ENCODE measurements at places on chromosomes 6 and 20.

DNA sequence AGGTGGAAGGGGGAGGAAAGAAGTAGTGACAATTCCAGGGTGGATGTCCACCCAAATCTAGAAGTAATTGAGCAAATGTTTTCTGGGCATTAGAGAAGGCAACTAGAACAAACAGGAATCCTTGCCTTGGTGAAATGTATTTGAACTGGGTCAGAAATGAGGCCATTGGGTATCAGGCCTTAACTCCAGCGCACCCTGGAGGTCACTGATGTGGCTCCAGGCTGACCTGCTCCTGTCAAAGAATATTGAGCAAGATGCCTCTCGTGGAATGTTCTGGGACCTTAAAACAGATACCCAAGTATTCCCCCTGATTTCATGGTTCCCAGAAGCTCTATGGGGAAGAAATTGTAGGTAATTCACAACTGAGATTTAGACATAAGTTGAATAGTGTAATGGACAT, 6.9 kb downstream of the HLA-DPB1 start:
- DNase-seq = no peak

- DNase-seq = no peak
Measured at GRCh38 chr6:18161431-18161830, 6.2 kb downstream of the KDM1B start.

GRCh38 chr20:14333721-14334120, 3.7 kb downstream of the FLRT3 start:
- DNase-seq = no peak

GRCh38 chr6:125904871-125905270, 51.7 kb upstream of the HINT3 start:
- DNase-seq = peak; percentile 99

GRCh38 chr6:166515072-166515810, 71.2 kb downstream of the RAMACL start:
- peak; percentile 80 for DNase-seq

DNA sequence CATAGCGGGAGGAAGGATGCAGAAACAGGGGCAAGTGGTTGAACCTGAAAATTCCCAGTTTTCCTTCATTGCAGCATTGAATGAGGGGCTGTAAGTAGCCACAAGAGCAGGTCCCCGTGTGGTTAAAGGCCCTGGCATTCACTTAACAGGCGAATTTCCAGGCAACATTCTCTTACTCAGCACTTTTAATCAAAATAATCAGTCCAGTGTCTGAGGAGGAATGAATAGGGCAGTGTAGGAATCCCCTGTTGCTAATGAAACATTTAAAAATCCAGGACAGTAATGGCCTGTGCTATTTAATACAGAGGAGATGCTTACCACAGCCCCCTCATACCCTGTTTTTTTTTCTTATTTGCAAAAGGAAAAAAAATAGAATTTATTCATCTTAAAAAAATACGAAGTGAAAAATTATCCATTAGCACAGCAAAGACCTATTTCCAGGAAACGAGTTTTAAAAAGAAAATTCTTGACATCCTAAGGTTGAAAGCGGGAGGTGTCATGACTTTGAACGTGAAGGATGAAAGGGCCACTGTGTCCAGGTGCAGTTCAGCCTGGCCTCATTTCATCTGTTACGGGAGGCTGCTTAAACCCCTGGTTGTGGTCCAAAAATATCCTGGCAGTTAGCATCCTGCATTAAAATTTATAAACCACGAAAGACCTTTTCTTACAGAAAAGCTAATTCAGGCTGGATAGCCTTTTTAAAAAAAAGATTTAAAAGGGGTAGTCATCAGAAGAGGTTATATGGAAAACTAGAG, 20.2 kb downstream of the MYLK4 start:
- DNase-seq = no peak

DNA sequence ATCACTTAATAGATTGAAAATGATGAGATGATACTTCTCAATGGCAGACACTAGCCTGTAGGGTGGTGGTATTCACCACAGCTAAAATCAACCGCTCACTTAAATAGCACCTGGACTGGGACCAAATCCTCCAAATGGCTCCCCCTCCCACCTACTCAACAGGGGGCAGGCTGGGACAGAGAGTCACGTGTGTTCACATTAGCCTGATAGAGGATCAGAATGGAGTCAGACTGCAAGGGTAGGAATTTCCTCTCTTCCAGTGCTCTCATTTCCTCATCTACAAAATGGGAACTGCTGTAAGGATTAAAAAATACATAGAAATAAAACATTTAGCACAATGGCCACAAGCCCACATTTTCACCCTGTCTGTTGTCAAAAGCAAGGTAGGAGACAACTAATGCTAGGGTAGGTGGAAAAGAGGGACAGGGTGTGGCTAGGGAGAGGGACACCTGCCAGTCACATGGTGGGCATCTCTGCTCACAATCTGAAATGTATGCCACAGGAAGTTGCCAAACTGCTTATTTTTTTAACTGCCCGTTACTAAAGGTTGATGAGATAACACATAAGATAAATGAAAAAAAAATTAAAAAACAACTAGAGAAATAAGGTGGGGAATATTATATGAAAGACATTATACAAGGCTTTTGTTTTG, 55.3 kb downstream of the BACH2 start:
- no peak for DNase-seq

DNA sequence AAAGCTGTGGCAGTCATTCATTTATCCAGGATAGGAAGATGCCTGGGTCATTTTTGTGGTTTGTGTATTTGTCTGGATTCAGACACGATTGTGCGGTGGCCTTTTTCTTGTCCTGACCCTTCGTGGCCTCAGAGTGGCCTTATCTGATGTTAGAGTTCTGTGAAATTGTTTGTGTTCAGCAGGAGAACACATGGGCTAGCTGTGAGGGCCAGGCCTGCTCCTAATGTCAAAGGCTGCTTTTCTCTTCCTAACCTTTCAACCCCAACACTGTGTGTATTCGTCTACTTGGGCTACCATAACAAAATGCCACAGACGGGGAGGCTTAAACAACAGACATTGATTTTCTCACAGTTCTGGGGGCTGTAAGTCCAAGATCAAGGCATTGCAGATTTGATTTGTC, 321.8 kb downstream of the CD83 start:
- no peak for DNase-seq

DNA sequence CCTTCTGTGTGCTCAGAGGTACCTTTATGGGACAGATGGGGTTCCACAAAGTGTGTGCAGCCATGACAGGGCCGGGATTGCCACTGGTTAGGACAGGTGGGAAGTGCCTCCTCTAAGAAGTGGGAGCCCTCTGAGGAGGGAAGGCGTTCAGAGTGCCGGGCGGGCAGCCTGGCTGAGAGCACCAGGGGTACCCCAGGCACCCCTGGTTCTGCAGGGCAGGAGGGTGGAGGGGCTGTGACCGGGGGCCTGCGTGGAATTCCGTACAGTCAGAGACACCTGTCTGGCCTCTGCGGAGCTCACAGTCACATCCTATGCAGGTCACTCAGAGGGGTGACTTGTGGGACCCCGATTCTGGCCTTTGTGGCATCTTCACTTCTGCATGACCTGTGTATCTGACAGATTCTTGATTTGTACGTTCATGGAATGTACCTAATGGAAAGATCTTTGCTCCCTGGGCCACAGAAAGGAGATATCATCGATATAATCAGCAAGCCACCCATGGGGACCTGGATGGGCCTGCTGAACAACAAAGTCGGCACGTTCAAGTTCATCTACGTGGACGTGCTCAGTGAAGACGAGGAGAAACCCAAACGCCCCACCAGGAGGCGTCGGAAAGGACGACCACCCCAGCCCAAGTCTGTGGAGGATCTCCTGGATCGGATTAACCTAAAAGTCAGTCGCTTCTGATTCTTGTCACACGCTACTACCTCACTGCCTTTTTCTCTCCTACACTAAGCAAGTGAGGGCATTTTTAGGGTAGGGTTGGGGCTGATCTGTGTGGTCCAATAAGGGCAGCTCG, 190.9 kb downstream of the SASH1 start:
- DNase-seq = no peak

DNA sequence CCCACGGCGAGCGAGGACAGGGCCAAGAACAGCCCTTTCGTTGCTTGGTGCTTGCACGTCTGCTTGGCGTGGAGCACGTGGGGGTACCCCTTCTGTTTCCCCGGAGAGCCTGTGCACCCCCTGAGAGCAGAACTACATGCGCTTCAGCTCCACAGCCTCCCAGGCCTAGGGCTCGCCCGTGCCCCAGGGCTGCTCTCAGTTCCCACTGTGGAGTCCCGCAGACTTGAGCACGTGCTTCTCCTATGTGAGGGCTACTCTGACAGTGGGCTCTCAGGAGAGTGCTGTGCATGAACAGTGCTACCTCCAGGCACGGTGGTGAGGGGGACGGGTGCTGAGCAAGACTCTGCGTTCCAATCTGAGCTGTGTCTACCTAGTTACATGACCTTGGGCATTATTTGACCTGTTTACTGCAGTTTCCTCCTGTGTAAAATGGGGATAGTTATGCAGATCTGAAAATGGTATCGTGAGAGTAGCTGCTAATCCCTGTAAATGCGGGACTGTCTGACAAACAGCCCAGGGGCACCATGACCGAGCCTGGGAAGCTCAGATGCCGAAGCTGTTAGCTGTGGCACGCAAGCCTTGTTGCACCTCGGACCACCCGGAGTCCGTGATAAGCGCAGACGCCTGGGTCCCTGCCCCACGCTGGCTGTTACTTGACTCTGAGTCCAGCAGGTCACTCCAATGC, 82.4 kb downstream of the IRF4 start:
- no peak for DNase-seq

DNA sequence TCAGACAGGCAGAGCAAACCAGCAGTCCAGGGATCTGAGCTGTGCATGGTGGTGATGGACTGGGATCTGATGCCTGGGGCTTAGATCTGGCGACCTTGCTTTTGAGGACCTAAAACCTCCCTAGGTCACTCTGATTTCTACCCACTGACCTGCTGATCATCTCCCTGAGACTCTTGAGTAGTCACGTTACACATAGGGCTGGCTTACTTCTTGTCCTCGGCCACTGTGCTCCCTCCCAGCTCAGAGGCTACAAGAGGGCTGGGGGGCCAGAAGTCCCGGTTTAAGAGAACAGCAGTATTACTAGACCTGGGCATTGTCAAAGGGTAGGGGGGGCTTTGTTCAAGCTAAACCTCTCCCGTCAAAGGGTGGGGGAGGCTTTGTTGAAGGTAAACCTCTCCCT, 5.5 kb downstream of the DYNLT1 start:
- DNase-seq = no peak

- DNase-seq = no peak
Measured at GRCh38 chr6:41028561-41029412, 10.2 kb downstream of the UNC5CL start.
